ENCODE measurements at places on chromosomes 2 and 18. TPM values are rescaled to one million over a fixed set of nuclear protein-coding genes. Genes with fewer than 3 reads are reported as not detected.

HOXD10 gene
- total RNA-seq: not detected

- H3K27me3 ChIP-seq: no peaks in the 10 kb centered on the region
- H3K36me3 ChIP-seq: peaks cover 36% of the 10 kb centered on the region
- H3K4me3 ChIP-seq: no peak overlapping the region
- peaks cover 5% of the 10 kb centered on the region for H3K4me1 ChIP-seq
- H3K27ac ChIP-seq: no peak overlapping the region
Observed at GRCh38 chr2:200348897-200349563, 42.5 kb downstream of the SPATS2L start.

GRCh38 chr2:29726976-29727375, 194.4 kb downstream of the ALK start:
- peaks cover 25% of the 10 kb centered on the region for H3K27me3 ChIP-seq
- no peak overlapping the region for H3K4me3 ChIP-seq
- no peak overlapping the region for H3K27ac ChIP-seq
- H3K36me3 ChIP-seq: no peaks in the 10 kb centered on the region
- DNase-seq: no peak

- no peaks in the 10 kb centered on the region for H3K4me1 ChIP-seq
- no peak overlapping the region for H3K27ac ChIP-seq
- H3K36me3 ChIP-seq: no peaks in the 10 kb centered on the region
- no peak for DNase-seq
Observed at GRCh38 chr2:41741951-41742595, 305.7 kb upstream of the PKDCC start.
